ENCODE measurements at places on chromosomes 6 and 20.

GRCh38 chr20:57257701-57258453, 8.6 kb downstream of the BMP7 start:
- DNase-seq, result no peak

- DNase-seq, result no peak
Observed at GRCh38 chr20:38272961-38273360, 12.4 kb upstream of the KIAA1755 start.

DNA sequence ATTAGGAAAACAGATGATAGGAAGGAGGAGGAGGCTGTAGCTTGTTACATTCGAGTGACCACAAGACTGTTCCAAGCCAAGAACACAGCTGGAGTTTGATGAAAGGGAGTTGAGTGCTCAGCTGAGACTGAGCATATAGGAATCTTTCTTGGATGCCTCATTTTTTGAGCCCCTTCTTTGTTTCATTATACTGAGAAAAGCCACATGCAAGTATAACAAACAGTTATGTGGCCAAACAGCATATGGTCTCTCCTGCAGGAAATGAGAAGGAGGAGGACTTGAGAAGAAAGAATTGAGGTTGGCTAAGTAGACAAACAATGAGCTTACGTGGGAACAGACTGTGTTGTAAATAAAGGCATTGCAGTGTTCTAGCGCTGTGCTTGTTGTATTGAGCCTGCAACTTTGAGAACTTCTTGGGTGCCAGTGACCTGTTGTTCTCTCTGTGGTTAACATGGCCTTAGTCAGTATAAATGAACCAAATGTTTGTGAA, 78.3 kb downstream of the AKAP7 start:
- DNase-seq, result no peak

GRCh38 chr6:43667245-43668150, 20.1 kb downstream of the MRPS18A start:
- peak; percentile 32 for DNase-seq

- DNase-seq, result no peak
Observed at GRCh38 chr6:142796571-142796970, 148.4 kb downstream of the HIVEP2 start.

- no peak for DNase-seq
Observed at GRCh38 chr6:163191704-163192537, 222.6 kb upstream of the QKI start.

GRCh38 chr6:3803627-3804468, 45.3 kb upstream of the FAM50B start:
- no peak for DNase-seq

GRCh38 chr6:141653590-141653989, 479.1 kb upstream of the GJE1 start:
- DNase-seq, result no peak
